ENCODE measurements at places on chromosomes 12 and 14.

DNA sequence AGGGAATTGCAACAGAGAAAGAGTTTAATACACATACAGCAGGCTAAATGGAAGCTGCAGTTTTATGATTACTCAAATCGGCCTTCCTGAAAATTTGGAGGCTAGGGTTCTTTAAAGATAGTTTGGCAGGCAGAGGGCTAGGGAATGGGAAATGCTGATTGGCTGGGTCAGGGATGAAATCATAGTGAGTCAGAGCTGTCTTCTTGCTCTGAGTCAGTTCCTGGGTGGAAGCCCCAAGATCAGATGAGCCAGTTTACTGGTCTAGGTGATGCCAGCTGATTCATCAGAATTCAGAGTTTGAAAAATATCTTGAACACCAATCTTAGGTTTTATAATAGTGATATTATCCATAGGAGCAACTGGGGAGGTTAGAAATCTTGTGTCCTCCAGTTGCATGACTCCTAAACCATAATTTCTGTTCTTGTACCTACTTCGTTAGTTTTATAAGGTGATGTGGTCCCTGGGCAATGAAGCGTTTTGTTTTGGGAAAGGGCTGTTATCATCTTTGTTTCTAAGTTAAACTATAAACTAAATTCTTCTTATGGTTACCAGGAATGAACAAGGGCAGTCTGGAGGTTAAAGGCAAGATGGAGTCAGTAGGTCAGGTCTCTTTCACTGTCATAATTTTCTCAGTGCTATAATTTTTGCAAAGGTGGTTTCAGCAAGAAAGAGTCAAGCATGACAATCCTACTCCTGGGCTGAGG lies 257.8 kb upstream of the CCDC196 start:
- DNase-seq, result no peak

GRCh38 chr12:117100251-117100650 lies 1.0 kb upstream of the TESC start:
- no peak for DNase-seq

DNA sequence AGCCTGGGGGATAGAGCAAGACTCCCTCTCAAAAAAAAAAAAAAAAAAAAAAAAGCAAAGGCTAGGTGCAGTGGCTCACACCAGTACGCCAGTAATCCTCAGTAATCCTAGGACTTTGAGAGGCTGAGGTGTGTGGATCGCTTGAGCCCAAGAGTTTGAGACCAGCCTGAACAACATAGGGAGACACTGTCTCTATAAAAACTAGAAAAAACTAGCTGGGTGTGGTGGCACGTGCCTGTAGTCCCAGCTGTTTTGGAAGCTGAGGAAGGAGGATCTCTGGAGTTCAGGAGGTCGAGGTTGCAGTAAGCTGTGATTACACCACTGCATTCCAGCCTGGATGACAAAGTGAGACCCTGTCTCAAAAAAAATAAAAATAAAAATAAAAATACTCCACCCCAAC lies 8.9 kb upstream of the RBM25 start:
- DNase-seq, result no peak

- no peak for DNase-seq
Observed at GRCh38 chr14:100150932-100151587, 8.4 kb downstream of the DEGS2 start.

GRCh38 chr12:28750946-28751685 lies 398.0 kb upstream of the FAR2 start:
- DNase-seq, result no peak

GRCh38 chr12:9662488-9662887 lies 7.0 kb upstream of the CLEC2D start:
- no peak for DNase-seq

- DNase-seq, result no peak
Observed at GRCh38 chr14:28704153-28704552, 62.4 kb upstream of the FOXG1 start.

GRCh38 chr12:26340649-26341048 lies 145.3 kb downstream of the SSPN start:
- DNase-seq, result no peak

- no peak for DNase-seq
Observed at GRCh38 chr14:26525085-26525484, 72.7 kb downstream of the NOVA1 start.

GRCh38 chr14:103065861-103066260 lies 8.5 kb upstream of the CDC42BPB start:
- DNase-seq, result no peak

DNA sequence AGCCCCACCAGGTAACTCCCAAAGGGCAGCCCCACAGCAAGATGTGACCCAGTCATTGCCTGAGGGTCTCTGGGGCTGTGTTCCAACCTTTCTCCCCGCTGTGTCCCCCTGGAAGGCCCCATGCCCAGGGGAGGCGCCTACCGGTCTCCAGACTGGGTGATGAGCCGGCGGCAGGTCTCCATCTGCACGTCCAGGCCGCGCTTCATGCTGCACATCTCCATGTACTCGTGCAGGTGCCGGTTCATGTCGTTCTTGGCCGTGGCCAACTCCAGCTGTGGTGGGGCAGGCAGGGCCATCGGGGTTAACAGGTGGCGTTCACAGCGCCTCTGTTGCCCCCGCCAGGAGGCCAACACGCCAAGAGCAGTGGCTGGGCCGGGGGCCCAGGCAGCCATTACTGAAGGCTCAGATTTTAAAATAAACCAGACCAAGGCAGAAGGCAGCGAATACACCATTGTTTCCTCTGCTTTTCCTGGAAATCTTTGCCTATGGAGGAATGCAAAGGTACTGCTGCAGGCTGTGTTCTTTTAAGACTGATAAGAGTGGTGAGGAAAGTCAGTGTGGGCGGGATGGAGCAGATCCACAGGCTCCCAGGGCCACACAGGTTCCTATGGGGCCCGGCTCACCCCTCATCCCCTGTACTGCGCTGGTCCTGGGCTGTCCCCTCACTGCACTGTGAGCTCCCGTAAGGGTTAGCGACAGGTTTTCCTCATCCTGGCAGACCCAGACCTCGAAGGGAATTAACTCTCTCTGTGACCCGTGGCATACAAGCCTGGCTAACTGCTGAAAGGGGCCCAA lies 7.3 kb downstream of the GAPDH start:
- DNase-seq, result no peak

- peak; percentile 17 for DNase-seq
Observed at GRCh38 chr12:53097564-53098353, at the start of gene IGFBP6. Gene IGFBP6 (plus strand): TSS chr12:53097667. CDS start chr12:53097718, 51 bp downstream.

DNA sequence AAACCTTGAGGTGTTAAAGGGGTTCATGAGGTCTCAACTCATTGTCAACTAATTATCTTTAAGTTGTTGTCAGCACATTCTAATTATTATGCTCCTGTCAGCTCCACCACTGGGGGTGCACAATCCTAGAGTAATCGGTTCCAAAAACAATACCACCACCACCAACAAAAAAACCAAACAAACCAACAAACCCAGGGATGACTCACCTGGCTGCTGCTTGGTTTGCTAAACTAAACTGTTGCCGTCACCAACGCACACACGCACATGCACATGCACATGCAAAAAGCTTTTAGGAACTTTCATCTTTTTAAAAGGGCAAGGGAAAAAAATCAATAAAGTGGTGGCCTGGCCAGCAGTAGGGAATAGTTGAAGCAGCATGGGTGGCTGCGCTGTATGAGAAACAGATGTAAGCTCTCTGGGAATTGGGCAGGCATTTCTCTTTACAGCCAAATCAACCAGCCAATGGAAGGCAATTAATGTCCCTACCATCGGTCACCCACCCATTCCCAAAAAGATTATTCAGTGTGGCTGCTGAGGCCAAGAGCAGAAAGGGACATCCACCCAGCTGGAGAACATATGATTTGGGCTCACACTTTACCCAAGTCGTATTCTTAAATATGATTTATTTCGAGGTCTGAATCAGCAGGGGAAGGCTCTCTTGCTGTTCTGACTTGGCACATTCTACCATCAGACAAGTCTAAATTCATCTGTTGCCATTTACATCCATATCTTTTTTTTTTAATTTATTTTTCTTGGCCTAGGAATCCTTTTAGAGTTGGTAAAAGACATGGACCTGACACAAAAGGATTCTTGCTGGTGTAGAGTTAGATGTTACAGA lies 20.0 kb downstream of the TMEM30B start:
- no peak for DNase-seq
